ENCODE measurements at places on chromosomes 5 and 9.

- no peak for DNase-seq
Observed at GRCh38 chr9:68470634-68471033, 70.0 kb downstream of the TMEM252 start.

DNA sequence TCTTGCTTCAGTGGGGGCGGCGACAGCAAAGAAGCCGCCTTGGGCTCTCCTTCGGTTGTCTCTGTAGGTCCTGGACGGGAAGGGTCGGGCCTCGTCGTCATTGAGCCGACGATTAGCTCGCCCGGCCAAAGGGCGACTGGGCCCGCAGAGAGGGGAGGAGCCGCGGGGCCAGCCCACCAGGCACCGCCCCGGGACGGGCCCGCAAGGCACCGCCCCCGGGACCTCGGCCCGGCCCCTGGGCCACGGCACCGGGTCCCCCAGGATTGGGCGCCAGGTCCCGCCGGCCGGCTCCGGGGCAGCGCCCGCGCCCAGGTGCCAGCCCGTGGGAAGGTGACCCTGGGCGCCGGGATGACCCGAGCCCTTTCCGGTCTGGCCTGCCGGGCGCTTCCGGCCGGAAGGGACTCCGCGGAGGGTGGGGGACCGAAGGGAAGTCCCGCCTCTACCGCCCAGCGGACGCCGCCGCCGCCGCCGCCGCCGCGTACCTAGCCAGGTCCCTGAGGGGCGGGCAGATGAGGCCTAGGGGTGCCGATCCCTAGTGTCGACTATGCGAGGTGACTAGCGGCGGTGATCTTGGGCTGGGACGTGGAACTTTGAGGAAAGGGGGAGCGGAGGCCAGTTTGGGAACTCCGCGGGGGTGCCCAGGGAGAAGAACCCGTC lies at the start of the genes GBA2 and RGP1:
TSS of gene GBA2 (minus strand) at position 371 of the 657 bp plus-strand sequence. CDS start 524 bp downstream, outside the sequence.
TSS of gene RGP1 (plus strand) at position 430 of the 657 bp plus-strand sequence. CDS start 469 bp downstream, outside the sequence.
- peak; percentile 86 for DNase-seq

- no peak for DNase-seq
Observed at GRCh38 chr9:38357350-38358114, 35.0 kb upstream of the ALDH1B1 start.

DNA sequence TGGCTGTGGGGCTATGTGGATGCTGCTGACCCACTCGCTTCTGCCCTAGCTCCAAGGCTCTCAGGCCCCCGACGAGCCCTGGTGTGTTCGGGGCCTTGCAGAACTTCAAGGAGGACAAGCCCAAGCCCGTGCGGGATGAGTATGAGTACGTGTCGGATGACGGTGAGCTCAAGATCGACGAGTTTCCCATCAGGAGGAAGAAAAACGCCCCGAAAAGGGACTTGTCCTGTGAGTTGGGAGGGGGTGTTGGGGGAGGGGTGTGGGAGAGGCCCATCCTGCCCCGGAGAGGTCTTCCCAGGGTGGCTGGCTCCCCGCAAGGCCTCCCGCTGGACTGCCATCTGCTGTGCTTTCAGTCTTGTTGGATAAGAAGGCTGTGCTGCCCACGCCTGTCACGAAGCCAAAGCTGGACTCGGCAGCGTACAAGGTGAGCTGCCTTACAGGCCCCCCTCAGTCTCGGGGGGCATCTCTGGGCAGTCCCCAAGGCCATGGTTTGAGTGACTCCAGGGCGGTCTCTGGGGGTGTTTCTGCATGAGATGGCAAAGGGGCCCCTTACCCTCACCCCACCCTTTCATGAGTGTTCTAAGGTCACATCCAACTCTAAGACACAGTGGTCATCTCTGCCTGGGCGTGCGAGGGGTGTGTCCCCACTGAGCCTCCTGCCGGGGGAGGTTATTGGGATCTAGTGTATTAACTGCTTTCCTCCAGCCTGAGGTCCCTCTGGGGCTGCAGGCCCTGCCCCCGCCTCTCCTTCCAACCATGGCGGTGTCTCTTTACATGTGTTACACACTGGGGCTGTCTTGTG lies 89.5 kb downstream of the PHF2 start:
- peak; percentile 12 for DNase-seq

DNA sequence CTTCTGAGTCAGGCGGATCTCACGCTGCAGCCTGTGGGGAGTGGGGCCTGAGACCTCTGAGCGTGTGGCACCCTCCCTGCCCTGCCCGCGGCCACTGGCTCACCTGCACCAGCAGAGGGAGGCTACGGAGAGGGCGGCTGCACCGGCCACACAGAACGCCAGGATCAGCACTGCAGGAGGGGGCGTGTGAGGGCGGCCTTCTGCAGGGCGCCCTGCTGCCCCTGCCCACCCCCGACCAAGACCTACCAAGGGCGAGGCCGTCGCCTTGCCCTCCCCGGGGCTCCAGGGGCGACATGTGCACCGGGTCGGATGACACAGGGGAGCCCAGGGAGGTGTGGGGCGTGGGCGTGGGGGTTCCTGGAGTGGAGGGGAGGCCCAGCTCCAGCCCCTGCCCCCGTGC lies 5.4 kb downstream of the NPDC1 start:
- no peak for DNase-seq

- no peak for DNase-seq
Observed at GRCh38 chr5:117800261-117800660, 1188.1 kb downstream of the DTWD2 start.

DNA sequence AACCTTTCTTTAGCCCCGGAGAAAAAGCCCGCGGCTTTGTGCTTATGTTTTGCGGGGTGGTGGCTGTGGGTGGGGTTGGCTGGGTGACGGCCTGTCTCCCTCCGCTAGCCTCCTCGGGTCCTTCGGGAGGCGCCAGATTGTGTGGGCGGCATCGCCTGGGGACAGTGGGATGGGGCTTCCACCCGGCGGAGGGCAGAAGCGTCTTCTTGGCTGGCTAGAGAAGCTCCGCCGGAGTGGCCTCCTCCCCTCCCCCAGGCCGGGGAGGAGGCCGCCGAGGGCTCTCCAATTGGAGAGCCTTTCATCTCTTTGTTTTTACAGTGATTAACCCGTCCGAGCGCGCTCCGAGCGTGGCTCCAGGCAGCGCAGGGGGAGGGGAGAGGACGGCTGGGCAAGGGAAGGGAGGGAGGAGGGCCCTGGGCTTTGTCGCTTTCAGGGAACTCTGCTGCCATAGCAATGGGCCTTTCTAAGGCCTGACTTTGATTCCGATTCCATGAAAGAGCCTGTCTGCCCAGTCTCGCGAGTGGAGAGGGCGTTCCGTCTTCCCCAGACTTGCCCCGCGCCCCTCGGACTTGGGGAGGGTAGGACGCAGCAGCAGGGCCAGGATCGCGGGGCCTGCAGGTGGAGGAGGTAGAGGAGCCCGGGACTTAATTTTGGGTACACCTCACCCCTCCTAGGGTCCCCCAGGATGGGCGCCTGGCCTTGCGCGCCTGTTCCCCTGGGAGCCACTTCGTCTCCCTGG lies 36.7 kb upstream of the TIFAB start:
- no peak for DNase-seq

- DNase-seq, result no peak
Observed at GRCh38 chr5:140042393-140042642, 781 bp downstream of the NRG2 start.

GRCh38 chr9:98039607-98040017 lies 16.9 kb upstream of the NANS start:
- no peak for DNase-seq
